ENCODE measurements at places on chromosomes 4 and X.
A peak's percentile ranks its signal among the peaks of the same experiment; 100 is the strongest.

- DNase-seq: no peak
Measured at GRCh38 chrX:68824152-68824433, 4.7 kb upstream of the EFNB1 start.

GRCh38 chrX:119374736-119375135 lies 24.4 kb upstream of the SLC25A43 start:
- DNase-seq: peak; percentile 54

GRCh38 chr4:77149789-77150188 lies 7.2 kb upstream of the CCNG2 start:
- no peak for DNase-seq

GRCh38 chr4:134687646-134688628 lies 486.3 kb upstream of the PABPC4L start:
- DNase-seq: no peak

DNA sequence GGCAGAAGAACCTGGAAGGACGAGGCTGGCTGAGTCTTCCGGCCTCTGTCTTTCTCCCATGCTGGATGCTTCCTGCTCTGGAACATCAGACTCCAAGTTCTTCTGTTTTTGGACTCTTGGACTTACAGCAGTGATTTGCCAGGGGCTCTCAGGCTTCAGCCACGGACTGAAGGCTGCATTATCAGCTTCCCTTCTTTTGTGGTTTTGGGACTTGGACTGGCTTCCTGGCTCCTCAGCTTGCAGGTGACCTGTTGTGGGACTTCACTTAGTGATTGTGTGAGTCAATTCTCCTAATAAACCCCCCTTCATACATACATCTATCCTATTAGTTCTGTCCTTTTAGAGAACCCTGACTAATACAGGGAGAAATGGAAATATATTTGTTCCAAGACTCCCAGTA lies 265.8 kb downstream of the PCDH18 start:
- no peak for DNase-seq

DNA sequence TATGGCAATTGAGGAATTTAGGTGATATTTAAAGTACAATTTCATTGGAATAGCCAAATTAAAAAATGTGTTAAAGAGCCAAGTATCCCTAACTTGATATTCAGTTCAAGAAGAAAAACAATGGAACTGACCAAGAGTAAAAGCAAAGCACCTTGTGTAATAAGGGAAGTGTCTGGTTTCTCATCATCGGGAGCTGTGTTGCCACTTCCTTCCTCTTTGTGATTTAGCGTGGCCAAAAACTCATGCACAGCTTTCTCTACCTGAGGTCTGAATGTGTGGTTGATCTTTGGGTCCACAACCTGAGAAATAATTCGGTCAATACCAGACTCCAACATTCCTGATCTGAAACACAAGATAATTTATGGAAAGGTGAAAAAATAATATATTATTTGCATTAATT lies 12.4 kb downstream of the BOD1L1 start:
- DNase-seq: no peak

- DNase-seq: no peak
Measured at GRCh38 chr4:183563874-183564273, 59.0 kb downstream of the ING2 start.

- no peak for DNase-seq
Measured at GRCh38 chr4:52358883-52359321, 300.2 kb downstream of the USP46 start.

GRCh38 chr4:16916719-16917337 lies 18.4 kb upstream of the LDB2 start:
- DNase-seq: no peak

GRCh38 chr4:105068516-105068915 lies 78.2 kb upstream of the TET2 start:
- DNase-seq: no peak

- no peak for DNase-seq
Measured at GRCh38 chrX:11870789-11871188, 112.8 kb downstream of the MSL3 start.

- no peak for DNase-seq
Measured at GRCh38 chr4:143344774-143345173, 8.1 kb downstream of the GAB1 start.

DNA sequence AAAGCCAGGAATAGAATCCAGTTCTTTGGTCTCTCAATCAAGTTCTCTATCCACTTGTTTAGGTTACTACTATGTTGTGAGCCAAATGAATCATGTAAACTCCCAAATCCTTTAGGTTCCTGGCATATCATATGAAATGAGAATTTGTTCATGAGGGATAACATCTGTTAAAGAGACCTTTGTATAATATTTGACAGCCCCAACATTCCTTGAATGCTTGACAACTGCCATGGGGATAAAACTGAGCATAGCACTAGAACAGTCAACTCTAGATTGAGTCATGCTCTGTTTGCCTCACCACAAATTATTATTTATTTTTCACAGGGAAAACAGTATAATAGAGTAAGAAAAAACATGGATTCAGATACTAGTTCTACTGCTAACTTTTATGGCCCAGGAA lies 93.3 kb downstream of the NAA11 start:
- no peak for DNase-seq

- DNase-seq: peak; percentile 86
Measured at GRCh38 chr4:41143311-41144039, 70.9 kb downstream of the APBB2 start.

- DNase-seq: no peak
Measured at GRCh38 chrX:131801066-131801465, 222.0 kb upstream of the STK26 start.

GRCh38 chr4:141229408-141230101 lies 8.9 kb downstream of the ZNF330 start:
- DNase-seq: no peak

GRCh38 chr4:4673070-4673469 lies 131.2 kb upstream of the STX18 start:
- peak; percentile 24 for DNase-seq

- DNase-seq: peak; percentile 21
Measured at GRCh38 chrX:40263014-40263560, 165.3 kb upstream of the BCOR start.

- DNase-seq: no peak
Measured at GRCh38 chrX:40086569-40087335, 11.0 kb downstream of the BCOR start.

- no peak for DNase-seq
Measured at GRCh38 chrX:56761167-56761566, 32.1 kb downstream of the NBDY start.

DNA sequence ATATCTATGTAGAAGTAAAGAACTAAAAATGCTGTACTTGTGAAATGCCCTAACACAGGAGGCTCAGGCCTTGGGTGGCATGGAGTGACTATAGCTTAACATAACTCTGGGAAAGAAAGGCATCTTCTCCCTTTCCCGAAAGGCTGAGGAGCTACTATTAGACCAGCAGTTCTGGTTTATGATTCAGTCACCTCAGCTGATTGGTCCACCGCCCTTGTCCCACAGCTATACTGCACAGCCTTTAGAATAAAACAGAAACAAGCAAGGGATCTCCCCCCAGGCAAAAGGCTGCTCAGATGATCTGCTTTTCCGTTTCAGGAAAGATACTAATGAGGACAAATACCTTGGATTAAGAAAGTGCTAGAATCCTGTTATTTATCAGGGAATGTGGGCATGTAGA lies 171.3 kb downstream of the SNCA start:
- DNase-seq: no peak

GRCh38 chrX:153509592-153509991 lies 7.8 kb upstream of the ATP2B3 start:
- DNase-seq: no peak

DNA sequence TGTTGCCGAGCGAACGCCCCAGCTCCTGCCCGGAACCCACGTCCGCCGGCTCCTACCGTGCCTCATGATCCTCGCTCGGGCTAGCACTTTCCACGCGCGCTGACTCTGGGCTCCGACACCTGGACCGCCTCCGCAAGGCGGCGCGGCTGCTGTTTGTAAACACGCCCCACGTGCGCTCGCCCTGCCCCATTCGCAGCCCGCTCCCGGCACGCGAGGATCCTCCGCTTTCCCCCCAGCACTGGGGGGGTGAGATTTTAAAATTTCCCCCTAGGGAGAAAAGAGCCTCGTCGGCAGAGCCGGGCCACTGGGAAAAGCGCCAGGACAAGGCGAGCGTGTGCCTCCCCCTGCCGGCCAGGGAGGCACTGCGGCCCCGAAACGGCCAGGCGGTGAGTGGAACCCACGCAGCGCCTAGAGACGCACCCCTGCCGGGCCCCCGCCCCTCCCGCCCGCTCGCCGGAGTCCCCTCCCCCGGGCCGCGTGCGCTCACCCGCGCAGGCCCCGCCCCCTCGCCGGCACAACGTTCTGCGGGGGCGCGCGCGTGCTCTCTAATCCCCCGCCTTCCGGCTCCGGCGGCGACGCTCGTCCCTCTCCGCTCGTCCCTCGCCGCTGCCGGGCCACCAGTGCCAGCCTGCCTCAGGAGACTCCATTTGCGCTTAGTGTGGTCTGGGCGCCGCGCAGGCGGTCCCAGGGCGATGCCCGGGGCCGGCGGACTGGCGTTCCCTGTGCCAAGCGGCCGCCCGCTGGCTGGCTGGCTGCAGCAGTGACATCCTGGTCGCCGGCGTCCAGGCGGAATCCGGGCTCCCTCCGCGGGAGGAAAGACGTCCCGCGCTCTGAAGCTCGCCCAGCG lies at the start of gene TIGD2:
Gene TIGD2, plus strand, starts transcription at position 548 of the 847 bp plus-strand sequence. CDS start 1,442 bp downstream, outside the sequence.
- DNase-seq: peak; percentile 95

- no peak for DNase-seq
Measured at GRCh38 chr4:4618847-4619246, 77.0 kb upstream of the STX18 start.

- peak; percentile 4 for DNase-seq
Measured at GRCh38 chrX:104913348-104913747, 307.1 kb downstream of the TEX13A start.

GRCh38 chr4:53478671-53479456 lies 101.4 kb downstream of the FIP1L1 start:
- DNase-seq: peak; percentile 60

DNA sequence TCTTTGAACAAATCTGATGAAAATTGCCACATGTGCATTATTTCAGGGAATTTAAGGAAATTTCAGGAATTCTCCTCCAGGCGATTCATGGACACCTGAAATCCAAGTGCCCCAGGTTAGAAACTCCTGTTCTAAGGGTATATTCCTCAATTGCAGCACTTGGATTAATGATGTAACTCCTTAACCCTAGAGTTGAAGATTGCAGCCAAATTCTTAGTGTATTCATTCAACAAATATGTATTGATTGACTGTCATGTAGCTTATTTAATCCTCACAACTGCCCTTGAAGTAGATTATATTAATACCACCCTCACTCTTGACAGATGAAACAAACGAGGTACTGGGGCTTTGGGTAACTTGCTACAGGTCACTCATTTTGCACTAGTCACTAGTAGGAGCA lies 11.3 kb downstream of the CETN2 start:
- DNase-seq: no peak

DNA sequence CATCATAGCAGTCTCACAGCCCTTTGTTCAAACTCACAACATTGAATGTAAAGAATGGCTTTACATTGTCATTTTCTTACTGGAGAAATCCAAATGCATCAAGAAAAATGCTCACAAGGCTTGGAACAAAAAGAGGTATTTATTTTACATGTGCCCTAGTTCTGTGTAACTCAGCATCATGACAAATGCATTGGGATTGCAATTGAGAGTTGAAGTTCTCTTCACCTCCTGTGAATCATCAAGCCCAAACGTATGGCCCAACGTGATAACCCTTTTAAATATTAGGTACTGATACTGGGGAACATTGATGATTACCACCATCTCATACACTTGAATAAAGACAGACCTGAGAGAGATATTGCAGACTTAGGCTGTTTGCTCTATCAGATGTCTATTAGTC lies 61.6 kb downstream of the GASK1B start:
- DNase-seq: no peak

DNA sequence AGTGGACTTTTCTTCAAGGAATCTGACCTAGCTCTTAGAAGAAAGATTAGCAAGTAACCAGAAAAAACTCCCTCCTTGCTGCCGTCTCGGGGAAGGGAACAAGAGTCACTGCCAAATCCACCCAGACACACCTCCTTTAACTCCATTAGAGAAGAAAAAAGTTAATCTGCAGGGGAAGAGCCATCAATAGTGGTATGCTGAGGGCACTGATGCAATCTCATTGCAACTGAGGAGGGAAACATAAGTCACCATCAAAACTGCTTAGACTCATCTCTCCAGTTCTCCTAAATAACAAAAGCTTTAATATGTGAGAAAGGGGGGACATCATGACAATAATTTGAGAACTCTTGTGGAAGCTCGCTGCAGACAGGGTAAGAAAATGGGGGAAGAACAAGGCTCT lies 49.3 kb upstream of the MAGED4B start:
- no peak for DNase-seq

DNA sequence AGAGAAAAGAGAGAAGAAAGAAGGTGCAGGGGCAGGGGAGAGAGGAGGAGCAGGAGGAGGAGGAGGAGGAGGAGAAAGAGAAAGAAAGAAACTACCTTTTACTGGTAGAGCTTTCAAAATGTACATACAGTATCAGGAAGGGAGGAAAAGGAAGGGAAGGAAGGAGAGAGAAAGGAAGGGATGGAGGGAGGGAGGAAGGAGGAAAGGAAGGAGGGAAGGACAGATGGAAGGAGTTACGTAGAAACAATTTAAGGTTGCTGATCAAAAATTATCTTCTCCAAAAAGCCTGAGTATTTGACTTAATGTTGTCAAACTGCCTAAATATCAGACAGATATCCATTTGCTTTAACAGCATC lies 13.4 kb downstream of the TBC1D9 start:
- no peak for DNase-seq

DNA sequence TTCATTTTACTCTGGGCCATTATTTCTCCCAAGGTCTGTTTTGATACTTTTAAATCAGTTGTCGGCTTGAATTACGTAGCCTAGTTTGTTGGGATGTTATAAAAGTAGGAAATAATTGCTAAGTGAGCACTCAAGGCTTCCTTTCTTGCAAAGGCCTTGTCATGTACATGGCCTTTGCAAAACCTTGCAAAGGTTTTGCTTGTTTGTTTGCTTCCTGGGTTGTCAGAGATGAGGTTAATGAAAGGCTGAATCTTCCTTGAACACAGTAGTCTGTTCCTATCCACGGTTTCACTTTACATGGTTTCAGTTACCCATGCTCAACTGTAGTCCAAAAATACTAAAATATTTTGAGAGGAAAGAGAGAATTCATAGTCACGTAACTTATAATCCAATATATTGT lies 113.5 kb downstream of the NAA11 start:
- no peak for DNase-seq

DNA sequence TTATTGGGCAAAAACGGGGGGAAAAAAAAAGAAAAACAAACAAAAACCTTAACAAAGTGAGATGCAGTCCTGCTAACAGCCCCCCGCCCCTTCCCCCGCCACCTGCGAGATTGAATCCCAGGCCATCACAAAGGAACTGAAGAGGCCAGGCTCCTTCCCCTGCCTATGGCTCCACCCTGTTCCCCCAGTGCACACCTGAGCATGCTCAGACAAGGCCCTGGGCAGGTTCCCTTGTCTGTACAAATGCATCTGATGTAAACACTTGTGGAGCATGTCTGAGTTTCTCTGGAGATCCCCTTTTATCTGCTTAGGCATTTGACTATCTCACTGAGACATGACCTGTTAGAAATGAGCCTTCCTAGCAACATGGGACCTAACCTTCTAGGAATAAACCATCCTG lies 983.7 kb upstream of the PABPC4L start:
- DNase-seq: no peak

Measured in AG08395 (cell line).